EH (cell line): ENCODE measurements at places on chromosomes 16 and 17.
A peak's percentile ranks its signal among the peaks of the same experiment; 100 is the strongest.

DNA sequence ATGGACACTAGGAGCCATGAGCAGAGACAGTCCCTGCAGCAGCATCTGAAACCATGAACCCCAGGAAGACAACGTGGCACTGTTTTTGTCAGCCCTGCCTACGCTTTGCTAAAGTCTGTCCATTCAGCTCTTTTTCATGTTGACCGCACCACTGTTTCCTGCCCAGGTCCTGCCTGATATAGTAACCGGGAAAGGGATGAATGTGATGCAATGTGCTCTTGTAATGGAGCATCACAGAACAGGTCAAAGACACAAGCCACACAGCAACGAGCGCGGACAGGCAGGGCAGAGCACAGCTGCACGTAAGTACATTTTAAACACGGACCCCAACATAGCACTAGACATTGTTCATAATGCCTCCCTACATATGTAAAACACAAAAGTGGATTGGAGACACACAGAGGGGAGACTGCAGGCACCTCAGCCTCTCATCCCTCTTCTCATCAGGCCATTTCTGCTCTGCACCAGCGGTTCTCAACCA lies 16.9 kb upstream of the TNFRSF13B start:
- DNase-seq, result no peak

DNA sequence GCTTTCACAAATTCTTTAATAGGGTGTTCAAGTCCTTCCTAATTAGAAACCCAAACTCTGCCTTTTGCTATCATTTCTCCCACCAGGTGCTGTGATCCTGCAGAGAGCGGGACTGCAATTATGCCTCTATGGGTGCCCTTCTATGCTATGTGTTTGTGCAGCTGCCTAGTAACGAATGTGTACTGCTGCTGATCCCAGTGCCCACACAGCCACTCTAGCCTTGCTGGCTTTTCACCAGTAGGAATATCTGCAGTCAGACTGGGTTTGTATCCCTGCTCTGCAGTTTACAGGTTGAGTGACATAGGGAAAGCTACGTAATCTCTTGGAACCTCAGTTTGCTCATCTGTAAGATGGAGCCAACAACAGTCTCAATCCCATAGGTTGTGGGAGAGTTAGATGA lies 179.6 kb upstream of the IRX3 start:
- DNase-seq, result no peak

GRCh38 chr17:80891397-80892018 lies 100.1 kb upstream of the CHMP6 start:
- peak; percentile 98 for DNase-seq

DNA sequence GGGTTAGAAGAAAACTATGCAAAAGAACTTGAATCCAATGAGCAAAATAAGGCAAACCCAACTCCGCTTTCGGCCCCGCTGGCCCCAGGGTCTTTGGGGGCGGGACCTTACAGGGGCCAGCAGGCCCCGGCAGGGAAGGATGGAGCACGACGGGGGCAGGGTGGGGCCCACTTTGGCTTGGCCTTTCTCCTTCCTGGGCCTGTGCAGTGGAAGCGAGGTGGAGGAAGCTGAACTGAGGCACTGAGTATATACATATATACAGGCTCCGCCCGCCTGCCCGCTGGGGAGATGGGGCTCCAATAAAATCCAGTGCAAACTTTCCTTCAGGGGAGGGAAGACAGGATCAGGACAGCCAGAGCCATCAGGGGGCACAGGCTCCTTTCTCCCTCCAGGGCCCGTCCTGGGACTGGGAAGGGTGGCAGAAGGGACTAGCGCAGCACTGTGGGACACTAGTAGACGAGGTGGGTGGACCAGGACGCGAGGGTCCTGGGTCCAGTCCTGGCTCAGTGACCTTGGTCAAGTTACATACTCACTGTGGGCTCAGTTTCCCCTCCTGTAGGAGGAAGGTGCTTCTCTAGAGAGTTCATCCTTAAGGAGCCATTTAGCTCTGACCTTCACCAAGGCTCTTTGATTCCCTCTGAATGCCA lies 20.9 kb upstream of the MPO start:
- DNase-seq, result no peak

DNA sequence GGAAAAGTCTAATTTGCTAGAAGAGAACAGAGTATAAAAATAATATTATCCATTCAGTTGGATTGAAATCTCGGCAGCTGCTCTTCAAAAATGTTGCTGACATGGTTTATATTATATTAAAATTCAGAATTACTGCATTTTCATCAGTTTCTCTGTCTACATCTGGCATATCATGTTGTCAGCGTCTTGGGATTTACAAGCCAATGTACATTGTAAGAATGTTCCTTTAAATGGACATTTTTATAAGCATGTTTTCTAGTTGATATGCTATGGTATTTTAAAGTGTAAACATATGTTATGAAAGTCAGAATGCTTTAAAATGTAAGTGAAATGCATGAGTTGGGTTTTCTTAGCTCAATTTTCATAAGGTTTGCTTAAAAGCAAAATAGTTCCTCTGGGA lies 528.1 kb upstream of the CDH8 start:
- no peak for DNase-seq

DNA sequence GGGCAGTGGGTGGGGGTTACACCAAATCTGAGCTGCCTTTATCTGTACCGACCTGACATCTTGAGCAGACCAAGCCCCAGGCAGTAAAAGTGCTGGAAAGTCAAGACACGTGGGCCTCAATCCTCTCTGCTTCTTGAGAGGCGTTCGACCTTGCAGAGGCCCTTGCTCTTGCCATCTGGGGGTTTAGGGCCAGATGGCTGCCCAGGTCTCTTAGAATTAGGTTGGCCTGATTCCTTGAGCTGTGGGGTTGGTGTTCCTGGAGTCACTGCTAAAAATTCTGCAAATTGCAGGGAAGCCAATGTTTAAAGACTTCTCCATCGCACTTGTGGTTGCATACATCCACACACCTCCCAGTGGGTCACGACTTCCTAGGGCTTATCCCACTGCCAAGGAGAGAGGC lies 238.2 kb upstream of the ASIC2 start:
- DNase-seq, result no peak

GRCh38 chr17:28327709-28328108 lies 7.6 kb downstream of the IFT20 start:
- DNase-seq, result peak; percentile 24

DNA sequence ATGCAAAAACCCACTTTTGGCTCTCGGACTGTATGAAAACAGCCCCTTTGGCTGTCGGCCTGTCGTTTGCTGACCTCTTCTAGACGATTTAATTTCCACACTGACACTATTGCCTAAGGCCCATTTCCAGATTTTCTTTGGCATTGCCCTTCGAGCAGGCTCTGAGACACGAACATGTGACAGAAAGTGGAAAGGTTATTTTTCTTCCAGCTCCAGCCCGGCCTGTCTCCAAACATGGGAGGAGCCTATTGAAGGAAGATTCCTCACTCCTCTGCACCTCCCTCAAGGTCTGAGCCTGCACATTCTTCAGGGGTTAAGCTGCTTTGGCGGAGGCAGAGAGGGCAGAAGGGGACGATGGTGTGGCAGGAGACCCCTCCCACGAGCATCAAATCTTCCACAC lies 85.9 kb upstream of the FOXF1 start:
- no peak for DNase-seq

DNA sequence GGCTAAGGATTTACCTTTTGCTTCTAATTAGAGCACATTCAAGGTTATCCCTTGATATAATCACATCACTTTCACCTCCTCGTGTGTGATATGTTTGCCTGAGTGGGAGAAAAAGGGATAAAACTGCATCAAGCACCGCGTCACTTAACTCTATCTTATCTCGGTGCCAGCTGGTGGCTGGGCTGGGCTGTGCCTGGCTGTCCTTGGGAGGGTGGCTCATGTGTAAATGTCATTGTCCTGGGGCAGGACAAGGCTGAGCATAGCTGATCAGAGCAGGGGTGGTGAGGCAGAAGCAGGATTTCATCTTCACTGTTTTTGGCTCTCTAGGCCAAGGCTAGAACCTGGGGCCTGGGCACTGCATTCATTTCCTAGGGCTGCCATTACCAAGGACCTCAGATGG lies 105.3 kb downstream of the RAP1GAP2 start:
- no peak for DNase-seq

DNA sequence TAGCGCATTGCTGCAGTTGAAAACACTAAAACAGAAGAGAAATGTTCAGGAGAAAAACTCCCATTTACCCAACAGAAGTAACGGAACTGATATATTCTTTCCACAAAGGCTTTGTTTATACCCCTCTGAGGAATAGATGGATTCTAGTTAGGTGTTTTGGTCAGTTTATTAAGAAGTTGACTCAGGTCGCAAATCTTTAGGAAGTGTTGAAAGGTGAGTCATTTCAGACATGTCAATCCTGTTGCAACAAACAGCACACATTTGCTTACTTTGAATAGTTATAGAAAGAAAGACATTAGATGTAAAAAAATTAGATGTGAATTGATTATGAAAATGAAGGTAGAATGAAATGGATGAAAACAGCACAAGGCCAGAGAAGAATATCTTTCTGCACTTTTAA lies 941.0 kb downstream of the KCNJ2 start:
- DNase-seq, result no peak

- no peak for DNase-seq
Measured at GRCh38 chr17:30950189-30950588, 20.6 kb upstream of the RNF135 start.

- no peak for DNase-seq
Measured at GRCh38 chr17:58487589-58488427, at the start of gene HSF5. Gene HSF5, minus strand, starts transcription at chr17:58488408. Its CDS starts 134 bp downstream, at chr17:58488274.

DNA sequence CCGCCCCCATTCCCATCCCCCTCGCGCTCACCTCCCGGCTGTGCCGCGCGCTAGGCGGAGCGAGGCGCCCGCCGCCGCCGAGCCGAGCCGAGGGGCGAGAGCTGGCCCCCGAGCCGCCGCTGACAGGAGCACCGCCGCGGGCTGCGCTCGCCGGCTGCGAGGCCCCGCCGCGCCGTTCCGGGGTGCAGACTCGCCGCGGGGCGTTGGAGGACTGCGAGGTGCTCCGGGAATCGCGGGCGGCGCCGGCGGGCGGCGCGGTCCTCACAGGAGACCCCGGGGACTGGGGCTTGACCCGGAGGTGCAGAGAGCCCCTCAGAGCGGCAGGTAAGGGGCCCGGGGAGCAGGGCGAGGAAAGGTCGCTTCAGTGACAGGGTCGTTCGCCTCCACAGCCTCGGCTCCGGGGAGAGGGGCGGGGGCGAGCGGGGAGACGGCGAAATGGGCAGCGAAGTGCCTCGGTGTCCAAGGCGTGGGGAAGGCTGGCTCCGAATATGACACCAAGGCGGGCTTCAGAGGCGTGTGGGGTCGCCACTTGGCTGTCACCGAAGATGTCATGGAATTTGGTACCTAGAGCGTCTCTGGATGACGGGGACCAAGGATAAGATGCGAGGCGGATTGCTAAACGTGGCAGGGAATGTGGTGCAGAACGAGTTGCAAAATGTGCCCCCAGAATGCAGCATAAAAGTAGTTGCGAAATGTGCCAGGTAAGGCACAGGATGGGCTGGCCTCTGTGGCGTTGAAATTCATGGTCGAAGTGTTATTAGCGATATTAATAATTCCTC lies 580 bp downstream of the TANC2 start:
- DNase-seq, result peak; percentile 32

GRCh38 chr17:1494203-1494602 lies 1.7 kb upstream of the MYO1C start:
- DNase-seq, result no peak

DNA sequence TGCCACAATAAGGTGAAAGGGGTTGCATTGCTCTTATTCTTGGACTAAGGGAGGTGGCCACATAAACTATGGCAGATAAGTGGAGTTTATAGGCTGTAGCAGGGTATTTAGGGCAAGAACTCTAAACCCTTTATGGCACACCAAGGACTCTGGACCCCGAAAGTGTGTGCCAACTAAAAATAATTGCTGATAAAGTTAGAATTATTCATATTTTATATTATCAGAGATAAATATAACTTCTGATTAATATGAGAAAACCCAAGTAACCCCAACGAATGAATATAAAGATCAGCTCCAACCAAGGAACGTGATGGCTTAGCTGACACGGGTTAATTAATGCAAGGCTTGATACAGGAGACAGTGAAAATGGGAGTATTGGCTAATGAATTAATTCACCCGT lies 8.8 kb upstream of the SDR42E1 start:
- DNase-seq, result no peak

DNA sequence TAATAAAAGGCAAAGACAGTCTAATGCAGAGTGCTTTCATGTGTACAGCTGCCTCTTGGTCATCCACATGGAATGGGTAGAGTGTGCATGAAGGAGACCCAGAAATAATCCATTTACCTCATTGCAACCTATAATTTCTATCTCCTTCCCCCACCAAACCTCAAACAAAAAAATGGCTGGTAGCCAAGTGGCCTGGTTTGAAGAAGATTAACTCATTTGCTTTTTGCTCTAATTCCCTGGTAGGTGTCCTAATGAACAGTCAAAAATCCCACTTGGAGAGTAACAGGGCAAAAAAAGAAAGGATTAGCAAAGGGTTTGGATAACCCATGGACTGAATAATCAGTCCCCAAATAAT lies 13.0 kb upstream of the LYRM9 start:
- DNase-seq, result no peak

DNA sequence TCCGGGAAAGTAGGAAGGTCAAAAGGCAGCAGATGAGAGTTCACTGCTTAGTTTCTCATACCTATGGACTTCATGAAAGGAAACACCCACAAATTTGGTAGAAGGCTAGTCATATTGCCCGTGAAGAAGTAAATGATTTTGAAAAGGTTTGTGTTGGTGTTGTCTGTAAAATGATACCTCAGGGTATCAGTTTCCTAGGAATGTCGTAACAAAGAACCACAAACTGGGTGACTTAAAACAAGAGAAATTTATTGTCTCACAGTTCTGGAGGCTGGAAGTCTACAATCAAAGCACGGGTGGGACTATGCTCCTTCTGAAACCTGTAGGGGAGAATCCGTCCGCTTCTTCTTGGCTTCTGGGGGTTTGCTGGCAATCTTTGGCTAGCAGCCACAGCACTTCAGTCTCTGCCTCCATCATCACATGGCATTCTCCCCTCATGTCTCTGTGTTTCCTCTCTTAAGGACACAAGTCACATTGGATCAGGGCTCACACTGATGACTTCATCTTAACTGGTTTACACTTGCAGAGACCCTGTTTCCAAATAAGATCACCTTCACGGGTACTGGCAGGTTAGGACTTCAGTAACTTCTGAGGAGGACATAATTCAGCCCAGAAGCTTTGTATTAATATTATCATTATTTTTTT lies 2.0 kb upstream of the NAE1 start:
- peak; percentile 54 for DNase-seq

DNA sequence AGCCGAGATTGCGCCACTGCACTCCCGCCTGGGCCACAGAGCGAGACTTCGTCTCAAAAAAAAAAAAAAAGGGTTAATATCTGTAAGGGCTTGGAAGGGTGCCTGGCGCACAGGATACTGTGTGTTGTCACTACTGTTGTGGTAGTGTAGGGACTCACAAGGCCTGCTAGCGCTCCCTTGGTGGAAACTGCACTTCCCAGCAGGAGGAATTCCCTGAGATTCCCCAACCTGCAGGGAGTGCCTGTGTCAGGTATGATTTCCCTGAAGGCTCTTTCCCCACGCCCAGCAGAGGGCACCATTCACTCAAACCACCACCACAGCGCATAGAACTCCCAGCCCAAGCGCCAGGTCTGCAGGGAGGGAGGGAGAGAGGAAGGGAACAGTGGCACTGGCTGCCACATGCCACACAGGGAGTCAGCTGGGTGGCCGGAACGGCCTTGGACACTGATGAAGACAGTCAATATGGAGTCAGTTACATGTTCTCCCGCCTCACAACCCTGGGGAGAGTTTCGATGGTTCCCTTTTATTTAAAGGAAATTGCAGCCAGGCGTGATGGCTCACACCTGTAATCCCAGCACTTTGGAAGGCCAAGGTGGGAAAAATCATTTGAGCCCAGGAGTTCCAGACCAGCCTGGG lies 32.7 kb upstream of the CDH1 start:
- peak; percentile 69 for DNase-seq
